Stimulated activated CD4-positive, alpha-beta T cell treated with anti-CD3 and anti-CD28 coated beads, Interleukin-15, amount 100 ng/mL, for 48 hours (primary cell): ENCODE measurements at places on chromosomes 3 and 15.

DNA sequence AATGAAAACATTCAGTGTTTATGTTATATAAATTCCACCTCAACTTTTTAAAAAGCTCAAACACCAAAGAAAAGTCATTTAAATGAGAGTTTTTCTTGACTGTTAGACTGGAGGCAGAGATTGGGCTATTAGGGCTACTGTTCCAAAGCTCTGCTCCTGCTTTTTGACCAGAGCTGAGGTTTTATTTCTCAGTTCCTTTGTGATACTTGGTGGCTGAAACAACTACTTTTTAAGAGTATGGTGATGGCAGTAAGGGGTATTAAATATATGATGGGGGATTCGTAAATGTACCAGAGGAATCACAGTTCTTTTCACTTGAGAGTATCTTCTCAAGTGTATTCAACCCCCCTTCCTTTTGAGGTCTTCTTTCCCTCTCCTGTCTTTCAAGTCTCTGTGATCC, 186.1 kb upstream of the CGNL1 start:
- no peak for DNase-seq

DNA sequence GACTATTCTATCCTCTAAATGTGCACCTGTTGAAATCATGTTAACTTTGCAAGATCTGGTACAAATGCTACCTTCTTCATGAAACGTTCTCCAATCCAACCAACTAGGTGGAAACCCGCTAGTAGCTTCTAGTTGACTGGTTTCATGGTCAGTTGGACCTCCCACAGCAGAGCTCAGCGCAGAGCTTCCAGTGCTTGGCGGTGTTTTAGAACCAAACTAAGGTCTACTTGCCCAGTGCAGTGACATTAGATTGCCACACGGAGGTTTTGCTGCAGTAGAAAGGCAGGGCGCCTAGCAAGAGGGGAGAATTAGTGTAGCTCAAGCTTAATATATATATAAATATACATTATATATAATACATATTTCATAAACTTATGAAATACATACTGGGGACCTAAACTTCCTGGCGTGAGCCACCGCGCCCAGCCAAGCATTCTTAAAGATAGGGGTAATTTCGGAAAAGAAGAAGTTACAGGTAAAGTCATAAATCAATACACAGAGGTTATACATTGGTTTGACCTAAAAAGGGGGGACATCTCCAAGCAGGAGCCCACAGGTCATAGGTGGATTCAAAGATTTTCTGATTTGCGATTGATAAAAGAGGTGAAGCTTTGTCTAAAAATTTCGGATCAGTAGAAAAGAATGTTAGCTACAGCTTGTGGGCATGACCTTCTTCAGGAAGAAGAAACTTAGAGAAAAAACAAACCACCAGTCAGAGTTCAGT, 2.1 kb upstream of the OXSR1 start:
- no peak for DNase-seq

GRCh38 chr3:70064194-70064779, 64.8 kb downstream of the SAMMSON start:
- DNase-seq = no peak

DNA sequence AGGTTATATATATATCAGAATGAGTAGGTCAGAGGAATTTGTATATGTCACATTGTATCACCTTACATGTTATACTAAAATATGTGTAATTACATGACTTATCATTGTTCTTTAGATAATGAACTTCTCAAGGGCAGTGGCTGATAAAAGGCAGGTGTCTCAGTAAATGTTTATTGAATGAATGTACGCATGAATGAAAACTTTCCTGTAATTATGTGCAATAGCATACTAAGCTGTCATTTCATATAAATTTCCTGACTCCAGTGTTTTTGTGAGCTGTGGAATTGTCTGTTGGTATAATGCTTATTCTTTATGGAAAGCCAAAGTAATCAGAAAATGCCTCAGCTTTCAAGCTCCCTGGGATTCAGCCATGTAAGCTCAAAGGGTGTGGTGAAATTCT, 4.2 kb downstream of the TBC1D23 start:
- no peak for DNase-seq

GRCh38 chr15:74460298-74460697, 662 bp downstream of the UBL7 start:
- DNase-seq = no peak

DNA sequence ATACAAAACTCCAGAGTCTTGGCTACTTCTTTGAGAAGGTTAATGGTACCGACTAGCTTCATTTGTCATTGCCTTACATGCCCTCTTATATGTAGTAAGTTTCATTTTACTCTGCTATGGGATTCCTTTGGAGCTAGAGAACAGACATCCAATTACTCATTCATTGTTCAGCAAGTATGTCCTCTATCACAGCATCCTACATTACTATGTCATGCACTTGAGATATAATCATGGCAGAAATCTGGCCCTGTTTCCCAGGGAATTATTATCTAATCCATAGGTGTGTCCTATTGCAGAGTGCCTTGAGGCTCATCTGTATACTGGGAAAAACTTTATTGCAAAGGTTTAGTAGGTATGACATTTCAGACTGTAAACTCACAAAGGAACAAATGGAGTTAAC, 333.1 kb upstream of the NECTIN3 start:
- no peak for DNase-seq

DNA sequence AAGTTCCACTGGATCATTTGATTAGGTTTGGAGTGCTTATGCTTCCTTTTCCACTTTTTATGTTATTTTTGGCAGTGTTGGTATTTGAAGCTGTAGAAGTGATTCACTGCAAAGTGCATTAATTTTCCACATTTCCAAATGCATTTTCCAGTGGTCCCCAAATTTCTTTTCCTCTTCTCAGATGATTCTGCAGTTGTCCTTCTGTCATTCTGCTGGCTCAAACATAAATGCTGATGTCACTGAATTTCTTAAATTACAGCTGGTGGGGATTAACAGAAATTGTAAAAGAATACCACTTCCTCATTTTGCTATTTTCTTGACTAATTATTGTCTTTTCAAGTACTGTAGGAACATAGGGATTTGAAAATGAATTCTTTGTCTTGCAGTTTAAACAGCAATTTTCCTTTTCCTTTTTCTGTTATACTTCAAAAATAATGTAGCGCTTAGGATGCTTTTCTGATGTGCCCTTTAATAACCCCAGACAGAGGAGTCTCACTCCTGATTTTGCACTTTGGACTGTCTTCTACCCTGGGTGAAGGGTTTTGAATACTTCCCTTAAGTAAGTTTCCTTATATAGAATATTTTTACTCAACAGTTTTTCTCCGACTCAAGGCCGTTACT, 25.0 kb downstream of the MITF start:
- no peak for DNase-seq

DNA sequence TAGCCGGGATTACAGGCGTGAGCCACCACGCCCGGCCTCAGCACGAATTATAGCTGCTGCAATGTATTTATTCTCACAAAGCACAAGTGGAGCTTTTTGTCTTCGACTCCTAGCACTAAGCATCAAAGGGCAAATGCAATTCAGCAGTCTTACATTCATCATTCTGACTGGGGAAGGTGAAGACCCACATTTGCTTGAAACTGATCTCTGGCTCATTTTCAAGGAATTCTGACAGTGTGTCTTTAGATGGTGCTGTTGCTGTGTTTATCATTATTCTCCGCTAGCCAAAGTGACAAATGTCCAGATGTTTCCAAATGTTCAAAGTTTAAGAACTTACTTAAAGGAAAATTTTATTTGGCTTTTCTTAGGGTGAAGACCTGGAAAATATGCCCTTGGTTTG, 55.9 kb downstream of the SGO1 start:
- no peak for DNase-seq

GRCh38 chr15:100020189-100020588, 287.0 kb upstream of the LYSMD4 start:
- DNase-seq = no peak

DNA sequence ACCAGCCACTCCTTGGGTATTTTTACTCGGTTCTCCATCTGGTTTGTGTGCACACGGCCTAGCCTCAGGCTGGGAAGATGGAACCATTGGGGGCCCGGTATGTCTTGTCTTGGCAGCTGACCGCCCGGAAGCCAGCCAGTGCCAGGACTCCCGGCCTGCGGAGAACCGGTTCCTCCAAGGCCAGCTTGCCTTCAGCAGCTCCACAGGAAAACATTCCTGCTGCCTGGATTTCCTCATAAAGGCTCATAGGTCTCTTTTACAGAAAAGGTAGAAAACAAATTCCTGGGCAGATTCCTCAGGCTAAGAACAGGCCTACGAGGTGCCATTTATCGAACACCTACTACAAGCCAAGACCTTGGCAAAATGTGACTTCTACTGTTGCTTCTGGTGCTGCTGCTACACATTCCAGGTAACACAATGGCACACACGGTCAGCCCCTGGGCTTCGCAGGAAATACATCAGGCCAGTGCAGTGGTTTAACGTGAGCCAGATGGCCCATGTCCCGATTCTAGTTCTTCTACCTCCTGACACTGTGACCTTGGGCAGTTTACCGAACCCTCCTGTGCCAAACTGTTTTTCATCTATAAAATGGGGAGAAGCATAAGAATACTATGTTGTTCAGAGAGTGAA, 141.8 kb downstream of the OPA1 start:
- no peak for DNase-seq

DNA sequence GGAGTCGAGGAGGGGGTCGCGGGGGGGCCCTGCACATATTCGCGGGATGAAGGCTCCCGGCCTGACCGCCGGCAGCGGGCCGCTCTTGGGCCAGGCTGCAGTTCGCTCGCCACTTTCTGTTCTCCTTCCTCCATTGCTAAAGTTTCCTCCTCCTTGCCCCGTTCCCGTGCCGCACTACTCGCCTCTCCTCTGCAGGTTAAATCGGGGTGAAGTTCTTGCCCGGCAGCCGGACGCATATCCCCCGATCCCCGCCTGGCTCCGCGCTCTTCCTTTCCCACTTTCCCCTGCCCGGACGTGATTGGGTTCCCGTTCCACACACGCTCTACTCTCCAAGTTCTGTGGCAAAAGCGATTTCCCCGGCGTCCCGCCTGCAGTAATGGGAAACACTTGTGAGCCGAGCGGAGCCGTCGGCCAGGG, 556 bp downstream of the CRYBG3 start:
- DNase-seq = no peak

- DNase-seq = no peak
These were observed 181.8 kb downstream of the SSR3 start for GRCh38 chr3:156373095-156373494.

GRCh38 chr3:133799794-133800585, 5.6 kb upstream of the SRPRB start:
- DNase-seq = no peak

GRCh38 chr3:179098388-179099077, 26.9 kb upstream of the ZMAT3 start:
- no peak for DNase-seq

GRCh38 chr15:81825136-81825535, 220.7 kb downstream of the MEX3B start:
- no peak for DNase-seq

DNA sequence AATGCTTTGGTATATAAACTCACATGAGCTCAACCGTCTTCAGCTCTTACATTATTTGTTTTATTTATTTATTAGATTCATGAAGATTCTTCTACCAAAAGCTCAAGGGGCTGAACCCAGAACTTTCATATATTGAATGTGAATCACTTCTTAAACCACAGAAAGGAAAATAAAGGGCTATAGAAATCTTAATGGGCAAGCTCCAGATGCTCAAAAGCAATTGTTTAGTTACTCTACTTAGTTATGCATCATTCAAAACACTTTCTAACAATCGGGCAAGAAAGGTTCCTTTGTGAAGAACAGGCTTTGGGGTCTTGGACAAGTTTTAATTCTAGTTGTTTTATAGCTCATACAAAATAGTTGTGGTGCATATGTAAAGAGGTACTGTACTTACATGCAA, 380.2 kb downstream of the TIGIT start:
- no peak for DNase-seq

- DNase-seq = no peak
These were observed 427.2 kb downstream of the OCA2 start for GRCh38 chr15:27671819-27672437.

DNA sequence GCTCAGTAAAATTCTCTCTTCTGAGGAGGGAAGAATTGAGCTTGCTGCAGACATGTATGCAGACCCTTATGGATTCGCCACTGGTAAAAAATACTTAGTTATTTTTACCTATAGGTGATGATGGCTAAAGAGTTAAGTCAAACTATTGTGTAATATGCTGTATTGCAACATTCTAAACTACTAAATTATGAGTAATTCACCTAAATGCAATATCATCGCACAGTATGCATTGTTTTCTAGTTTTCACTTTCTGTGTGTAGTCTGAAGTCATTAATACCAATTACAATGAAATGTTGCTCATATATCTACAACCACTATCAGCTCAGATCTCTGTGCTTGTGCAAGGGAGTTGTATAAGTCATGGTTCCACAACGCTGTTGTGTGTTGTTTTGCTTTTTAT, 48.7 kb upstream of the ROBO2 start:
- DNase-seq = no peak

GRCh38 chr3:135895106-135895733, 70.3 kb upstream of the PPP2R3A start:
- peak; percentile 22 for DNase-seq

DNA sequence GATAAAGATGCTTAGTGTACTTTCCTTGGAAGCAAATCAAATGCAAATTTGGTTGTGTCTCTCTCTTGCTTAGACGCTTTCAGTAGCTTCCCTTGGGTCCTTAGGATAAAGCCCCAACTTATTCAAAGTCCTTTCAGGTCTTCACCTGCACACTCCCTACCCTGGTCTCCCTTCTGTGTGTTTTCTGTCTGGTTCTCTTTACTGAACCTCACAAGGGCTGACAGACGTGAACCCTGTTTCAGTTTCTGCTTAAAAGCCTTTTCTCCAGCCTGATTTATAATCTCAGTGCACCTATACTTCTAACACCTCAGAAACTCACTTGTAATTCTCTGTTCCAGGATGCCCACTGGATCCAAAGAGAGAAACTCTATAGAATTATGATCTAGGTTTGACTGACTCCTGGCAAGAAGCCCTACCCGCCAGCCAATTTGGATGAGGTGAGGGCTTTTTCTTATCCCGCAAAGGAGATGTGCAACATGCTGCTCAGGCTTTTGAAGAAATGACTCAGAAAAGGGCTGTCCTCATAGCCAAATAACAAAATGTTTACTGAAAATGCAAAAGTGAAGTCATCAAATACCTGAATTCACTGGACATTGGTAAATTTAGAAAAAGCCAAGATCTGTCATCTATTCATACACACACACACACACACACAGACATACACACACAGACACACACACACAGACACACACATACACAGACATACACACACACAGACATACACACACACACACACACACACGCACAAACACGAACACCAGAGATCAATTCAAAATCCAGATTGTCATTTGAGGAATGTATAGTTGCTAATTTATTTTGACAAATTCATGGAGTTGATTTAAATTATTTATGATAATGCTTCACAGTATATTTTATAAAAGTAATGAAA, 102.4 kb upstream of the EOMES start:
- DNase-seq = no peak

DNA sequence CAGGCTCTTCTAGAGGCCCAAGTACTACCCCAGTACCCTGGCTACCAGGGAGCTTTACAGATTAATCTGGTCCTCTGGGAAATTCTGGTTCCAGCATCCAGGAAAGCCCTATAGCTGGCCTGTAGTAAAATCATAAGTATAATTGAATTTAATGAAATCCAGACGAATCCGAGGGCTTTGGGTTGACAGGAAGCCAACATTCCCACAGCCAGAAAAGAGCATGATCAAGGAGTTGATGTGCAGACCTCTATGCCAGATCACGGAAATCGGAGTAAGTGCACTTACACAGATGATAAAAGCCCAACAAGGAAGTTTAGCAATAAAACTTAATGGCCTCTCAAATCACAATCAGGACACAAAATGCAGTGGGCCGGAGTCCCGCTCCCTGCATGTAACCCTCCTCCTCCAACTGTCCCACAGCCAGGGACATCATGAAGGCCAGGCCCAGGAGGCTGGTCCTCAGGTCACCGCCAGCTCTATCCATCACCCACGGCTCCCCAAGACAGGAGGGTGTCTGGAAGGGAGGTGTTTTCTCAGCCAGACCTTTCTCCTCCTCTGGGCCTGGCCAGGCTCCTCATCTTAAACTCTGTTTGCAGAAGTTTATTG, 62.8 kb upstream of the SEC22A start:
- DNase-seq = no peak
